Small intestine (tissue), 16 donors: ENCODE measurements at places on chromosomes 16 and 17.

GRCh38 chr16:48608452-48608851, 1.5 kb downstream of the N4BP1 start:
- DNase-seq: peak; percentile 51

GRCh38 chr16:22683730-22684573, 130.0 kb upstream of the HS3ST2 start:
- no peak for DNase-seq

GRCh38 chr17:1627982-1628855, at the start of gene SLC43A2:
SLC43A2 (minus strand) TSS chr17:1628834; CDS start chr17:1627874, 960 bp downstream.
- peak; percentile 79 for DNase-seq

GRCh38 chr16:48558371-48558841, 51.6 kb downstream of the N4BP1 start:
- no peak for DNase-seq

DNA sequence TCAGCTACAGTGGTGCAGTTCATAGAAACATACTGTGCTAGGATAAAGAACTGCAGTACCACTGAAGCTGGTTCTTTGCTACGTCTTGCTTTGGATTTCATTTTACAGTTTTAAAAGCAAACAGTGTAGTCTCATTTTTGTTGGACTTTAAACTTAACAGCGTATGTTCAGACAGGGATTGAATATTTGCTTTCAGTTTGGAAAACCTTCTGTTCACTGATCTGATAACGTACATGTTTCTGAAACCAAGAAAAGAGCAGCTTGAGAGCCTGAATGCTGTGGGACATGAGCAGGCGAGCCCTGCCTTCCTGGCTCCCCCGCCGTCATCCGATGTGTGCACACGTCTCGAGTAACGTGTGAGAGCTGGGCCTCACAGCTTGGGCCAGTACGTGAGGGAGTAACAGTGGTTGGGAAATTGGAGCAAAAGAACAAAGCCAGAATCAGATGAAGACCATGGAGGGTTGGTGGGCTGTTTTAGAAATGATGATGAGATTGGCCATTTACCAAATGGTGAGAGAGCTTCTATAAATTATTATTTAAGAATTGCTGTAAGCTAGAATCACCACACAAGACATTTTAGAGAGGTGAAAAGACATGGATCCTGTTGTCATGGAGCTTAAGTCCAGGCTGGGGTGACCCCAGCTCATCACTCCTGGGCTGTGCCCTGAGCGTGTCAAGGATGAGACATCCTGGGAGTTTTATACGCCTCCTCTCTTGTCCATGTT, 20.8 kb upstream of the CLEC18C start:
- peak; percentile 84 for DNase-seq

GRCh38 chr17:7987112-7987893, 15.1 kb upstream of the GUCY2D start:
- no peak for DNase-seq

DNA sequence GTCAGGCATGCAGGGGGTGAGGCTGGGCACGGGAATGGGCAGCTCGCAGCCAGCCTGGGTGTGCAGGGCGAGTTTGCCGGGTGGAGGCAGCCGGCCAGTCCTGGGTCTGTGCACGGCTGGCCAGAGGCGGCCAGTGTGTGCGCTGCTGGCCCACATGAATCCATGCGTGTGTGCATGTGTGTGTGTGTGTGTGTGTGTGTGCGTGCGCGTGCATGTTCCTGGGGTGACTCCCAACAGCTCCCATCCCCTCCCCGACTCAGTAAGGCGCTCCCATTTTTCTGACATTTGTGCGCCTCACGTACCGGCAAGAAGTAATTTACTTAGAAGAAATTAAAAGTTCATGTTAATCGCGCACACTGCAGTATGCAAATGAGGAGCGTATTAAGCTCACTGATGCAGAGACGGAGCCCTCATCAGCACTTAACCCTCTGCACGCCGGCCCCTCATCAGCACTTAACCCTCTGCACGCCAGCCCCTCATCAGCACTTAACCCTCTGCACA, 55.4 kb upstream of the ACSF3 start:
- no peak for DNase-seq

GRCh38 chr16:57345021-57345420, 13.6 kb upstream of the CCL22 start:
- no peak for DNase-seq

DNA sequence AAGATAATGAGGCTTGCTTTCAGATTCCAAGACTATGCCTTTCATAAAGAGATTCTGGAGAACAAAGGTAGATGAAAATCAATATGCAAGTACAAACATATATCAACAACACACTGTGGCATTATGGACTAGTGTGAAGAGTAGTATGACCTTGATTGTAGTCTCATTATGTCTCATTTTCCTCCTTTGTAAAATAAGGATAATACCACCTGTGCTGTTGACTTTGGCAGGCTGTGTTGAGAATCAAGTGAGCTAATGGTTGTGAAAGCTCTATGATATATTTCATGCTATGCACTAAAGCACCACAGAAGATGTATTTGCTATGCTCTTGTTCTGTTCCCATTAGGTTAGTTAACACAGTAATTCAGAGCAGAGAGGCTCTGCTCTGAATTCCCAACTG, 78.5 kb upstream of the NACA2 start:
- no peak for DNase-seq

GRCh38 chr17:34242587-34243363, 12.3 kb upstream of the CCL2 start:
- DNase-seq: no peak

GRCh38 chr16:734208-734980, 6.4 kb downstream of the CIAO3 start:
- no peak for DNase-seq

DNA sequence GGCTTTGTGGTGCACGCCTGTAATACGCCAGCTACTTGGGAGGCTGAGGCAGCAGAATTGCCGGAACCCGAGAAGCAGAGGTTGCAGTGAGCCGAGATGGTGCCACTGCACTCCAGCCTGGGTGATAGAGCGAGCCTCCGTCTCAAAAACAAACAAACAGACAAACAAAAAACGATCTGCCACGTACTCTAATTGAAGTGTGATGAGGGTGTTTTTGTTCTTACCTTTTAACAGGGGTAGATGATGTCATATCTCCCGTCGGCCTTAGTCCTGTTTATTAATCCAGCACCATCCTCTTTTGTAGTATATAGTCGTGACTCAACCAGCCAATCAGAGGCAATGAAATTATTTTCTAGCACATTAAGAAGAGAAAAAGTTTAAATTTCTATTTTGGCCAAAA, 58.5 kb downstream of the IQCK start:
- no peak for DNase-seq

DNA sequence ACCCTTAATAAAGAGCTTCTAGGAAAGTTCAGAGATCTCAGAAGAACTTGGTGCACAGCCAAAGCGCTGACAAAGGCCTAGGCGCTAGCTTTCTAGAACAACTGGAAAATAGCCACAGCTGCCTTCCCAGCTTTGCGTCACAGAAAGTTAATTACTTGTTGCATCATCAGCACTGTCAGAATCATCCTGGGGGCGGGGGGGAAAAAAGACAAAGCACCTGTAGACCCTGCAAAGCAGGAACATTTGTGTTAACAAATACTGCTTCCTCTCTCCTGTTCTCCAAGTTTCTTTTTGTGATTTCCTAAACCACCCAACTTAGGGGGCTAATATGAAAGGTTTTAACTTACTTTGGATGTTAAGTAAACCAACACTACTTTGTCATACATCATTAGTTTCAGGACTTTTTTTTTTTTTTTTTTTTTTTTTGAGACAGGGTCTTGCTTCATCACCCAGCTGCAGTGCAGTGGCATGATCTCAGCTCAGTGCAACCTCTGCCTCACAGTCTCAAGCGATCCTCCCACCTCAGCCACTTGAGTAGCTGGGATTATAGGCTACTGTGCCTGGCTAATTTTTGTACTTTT, 4.8 kb upstream of the AARSD1 start:
- DNase-seq: no peak
